ENCODE measurements at places on chromosomes 4 and X.

DNA sequence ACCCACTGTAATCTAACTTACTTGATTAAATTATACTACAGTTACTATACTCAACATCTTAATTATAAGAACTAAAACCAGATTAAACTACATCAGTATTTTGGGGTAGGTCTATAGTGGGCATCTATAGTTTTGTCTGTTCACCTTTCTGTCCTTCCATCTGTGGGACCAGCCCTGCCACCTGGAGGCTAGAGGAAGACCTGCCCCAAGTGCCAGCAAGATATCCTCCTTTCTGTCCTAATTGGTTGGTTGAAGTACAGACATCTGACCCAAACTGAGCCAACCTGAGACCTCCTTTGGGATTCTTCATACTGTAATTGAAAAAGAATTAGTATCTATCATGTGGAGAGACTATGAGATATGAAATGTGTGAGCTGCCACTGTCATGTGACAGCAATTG is 172.2 kb upstream of the TLL1 start:
- no peak for DNase-seq

- no peak for DNase-seq
These were observed 243.9 kb upstream of the GRIA3 start for GRCh38 chrX:122940199-122940598.

GRCh38 chr4:79255793-79256192 is 70.1 kb downstream of the NAA11 start:
- no peak for DNase-seq

- DNase-seq: no peak
These were observed 141.1 kb upstream of the NDST3 start for GRCh38 chr4:117893207-117893606.

DNA sequence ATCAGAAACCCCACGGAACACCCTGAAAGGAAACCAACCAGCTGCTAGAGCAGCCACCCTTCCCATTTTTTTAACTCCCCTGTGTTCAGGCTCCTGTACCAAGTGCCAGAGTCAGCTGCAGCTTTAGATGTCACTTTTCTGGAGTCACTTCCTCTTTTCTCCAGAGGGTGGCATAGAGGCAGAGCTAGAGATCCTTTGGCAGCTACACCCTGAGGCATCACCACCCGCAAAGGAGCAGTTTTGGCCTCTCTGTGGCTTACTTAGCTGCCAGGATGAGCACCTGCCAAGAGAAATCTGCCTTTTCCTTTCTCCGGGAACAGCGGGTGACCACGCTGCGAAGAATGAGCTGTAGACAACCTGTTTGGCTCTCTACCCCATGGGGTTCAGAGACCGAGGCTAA is 58.0 kb upstream of the CHRDL1 start:
- no peak for DNase-seq

GRCh38 chrX:65635378-65635777 is 32.1 kb upstream of the MSN start:
- no peak for DNase-seq

DNA sequence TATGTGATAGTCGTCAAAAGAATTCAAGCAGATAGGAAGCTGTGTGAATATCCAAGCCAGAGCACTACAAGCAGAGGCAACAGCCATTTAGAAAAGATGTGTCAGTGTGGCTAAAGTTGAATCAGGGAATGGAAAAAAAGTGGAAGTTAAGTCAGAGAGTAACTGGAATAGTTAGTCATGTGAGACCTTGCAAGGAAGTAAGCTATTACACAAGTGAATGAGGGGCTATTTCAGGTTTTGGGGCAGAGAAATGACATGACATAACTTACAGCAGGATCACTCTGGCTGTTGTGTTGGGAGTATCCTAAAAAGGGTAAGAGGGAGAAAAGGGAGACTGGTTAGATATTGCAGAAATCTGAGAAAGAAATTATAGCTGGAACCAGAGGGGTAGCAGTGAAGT is 236.6 kb upstream of the PCDH18 start:
- DNase-seq: no peak

DNA sequence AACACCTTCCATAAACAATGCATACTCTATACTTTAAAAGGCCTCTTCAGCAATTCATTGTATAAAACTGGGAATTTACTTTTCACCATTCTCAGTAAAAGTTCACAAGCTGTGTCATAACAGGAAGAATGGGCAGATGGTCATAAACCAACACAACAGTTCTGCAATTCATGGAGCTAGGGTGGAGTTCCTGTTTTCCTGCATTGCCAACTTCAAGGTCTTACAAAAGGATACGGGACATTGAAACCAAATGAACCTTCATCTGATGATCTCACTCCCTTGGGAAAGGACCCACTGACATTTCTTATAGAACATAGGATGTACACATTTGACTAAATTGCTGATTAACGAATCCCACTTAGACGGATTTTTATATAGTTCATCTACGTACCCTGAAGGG is 4.1 kb downstream of the KDR start:
- DNase-seq: no peak

DNA sequence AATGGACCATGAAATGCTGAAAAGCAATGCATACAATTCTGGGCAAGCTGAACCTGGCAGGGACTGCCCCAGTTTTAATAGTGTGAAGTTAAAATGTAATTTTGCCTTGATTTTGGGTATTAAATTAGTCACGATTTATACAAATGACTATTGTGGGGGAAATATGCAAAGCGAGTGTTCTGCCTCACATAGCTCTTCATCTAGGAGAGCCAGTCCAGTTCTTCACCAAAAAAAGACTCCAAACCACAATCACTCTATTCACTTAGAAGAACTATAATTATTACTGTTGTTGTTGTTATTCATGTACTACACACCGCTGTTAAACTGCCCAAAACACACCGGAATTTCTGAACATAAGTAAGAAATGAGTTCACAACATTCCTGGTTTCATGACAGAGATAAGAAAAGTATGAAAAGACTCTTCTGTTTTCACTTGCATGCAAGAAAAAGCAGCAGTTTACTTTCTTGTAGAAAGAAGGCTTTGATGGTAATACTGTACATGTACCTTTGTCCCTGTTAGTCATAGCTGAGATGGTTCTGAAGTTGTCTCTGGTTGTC is 101.9 kb downstream of the QRFPR start:
- no peak for DNase-seq

- DNase-seq: no peak
These were observed 184.1 kb downstream of the MID1IP1 start for GRCh38 chrX:38985375-38985774.

GRCh38 chrX:49844611-49845010 is 15.5 kb downstream of the PAGE4 start:
- no peak for DNase-seq

DNA sequence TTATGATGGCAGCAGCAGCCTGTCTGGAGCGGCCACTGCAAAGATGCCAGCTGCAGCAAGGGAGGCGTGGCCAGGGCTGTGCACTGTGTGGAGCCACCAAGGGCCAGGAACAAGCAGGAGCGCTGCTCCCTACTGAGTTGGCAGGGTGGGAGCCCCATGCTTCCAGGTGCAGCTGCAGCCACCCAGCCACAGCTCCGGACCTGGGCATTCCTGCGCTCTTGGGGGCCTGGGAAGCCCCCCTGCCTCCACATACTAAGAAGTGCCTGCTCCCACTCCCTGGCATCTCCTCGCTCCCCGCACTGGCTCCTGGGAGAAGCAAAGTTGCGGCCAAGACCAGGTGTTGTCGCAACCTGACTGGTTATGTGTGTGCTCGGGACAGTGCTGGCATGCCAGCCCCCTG is 619.8 kb downstream of the DMD start:
- DNase-seq: no peak

DNA sequence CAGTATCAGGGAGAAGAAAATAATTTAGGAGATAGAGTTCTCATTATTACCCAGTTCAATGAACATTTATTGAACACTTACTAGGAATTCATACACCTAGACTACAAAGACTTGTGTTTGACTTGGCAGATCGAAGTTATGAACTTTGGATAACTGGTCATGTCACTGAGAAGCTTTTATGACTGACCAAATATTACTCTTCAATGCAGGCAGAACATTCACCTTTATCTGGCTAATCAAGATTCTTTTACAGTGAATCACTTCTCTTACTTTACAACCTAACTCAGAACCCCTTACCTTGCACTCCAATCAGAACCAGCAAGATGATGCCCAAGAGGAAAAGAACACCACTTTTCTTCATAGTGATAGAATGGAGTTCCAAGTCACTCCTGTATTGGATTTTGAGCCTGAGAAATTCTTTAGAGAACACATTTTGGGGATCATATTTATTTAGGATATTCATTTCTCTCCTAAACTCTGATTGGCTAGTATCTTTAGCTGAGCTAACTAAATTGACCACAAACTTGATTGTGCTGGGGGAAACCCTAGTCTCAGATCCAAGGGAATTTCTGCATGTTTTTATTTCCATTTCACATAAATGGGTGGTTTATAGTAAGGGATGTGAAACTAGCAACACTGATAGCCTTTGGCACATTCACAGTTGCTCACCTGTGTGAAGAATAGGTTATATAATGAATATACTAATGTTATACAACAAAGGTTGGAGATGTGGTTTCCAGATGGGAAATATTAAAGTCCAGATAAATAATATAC is at the start of gene CXCL9:
Gene CXCL9, minus strand, starts transcription at position 421 of the 774 bp plus-strand sequence. Its CDS starts 60 bp downstream, at position 361.
- DNase-seq: no peak

DNA sequence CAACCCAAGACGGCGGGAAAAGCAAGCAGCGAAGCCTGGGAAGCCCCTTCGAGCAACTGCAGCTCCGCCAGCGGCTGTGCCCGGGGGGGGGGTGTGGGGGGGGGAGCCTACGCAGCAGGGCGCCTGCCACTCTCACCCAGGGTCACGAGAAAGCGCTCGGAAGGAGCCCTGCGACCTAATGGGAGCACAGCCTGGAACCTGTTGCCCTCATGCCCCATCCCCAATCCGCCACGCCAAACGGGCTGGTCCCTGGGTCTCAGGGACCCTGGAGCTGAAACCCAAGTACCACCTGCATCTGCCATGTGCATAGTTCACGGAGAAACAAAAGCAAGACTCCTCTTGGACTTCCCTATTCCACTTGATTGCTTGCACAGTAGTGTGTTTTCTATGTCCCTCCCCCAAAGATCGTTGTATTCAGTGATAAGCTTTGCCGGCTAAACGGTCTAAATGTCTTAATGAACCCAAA is 359 bp upstream of the GAB3 start:
- DNase-seq: no peak

GRCh38 chr4:24662056-24662455 is 77.7 kb upstream of the DHX15 start:
- no peak for DNase-seq

DNA sequence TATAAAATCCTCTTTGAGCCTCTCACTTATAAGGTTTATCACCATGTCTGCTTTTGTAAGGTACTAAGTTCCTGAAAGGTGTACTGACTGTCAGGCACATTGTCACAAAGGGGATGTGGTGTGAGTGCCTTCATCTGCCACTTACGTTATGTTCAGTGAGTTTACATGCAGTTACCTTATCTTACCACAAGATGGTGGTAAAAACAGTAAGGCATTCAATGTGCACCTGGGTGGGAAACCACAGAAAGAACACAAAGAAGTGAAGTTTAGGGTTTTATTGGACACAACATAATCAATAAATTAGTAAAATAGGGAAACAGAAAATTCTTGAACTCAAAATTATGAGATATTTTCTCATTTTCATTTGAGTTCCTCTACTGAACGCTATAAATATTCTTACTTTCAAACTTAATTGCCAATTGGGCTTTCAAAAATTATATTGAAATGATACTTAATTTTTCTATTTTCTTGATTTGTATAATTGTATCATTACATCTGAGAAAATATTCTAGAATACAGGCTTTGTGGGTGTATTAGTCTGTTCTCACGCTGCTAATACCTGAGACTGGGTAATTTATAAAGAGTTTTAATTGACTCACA is 650.8 kb downstream of the PCDH7 start:
- DNase-seq: no peak

GRCh38 chr4:151573945-151574344 is 165.0 kb downstream of the FHIP1A start:
- no peak for DNase-seq

DNA sequence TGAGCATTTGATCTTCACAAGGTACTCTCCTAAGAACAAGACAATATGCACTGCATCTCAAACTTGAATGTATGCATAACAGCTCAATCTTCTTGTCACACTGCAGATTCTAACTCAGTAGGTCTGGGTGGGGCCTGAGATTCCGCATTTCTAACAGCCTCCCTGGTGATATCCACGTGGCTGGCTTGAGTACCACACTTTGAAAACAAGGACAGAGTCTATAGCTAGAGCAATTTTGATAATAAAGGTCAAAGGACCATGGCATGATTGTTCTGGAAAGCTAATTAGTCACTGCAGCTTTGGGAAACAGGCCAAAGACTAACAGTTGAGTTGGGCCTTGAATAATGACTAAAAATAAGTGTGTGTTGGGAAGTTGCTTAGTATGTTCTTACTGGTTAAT is 213.3 kb downstream of the GBA3 start:
- no peak for DNase-seq

GRCh38 chr4:22179124-22179874 is 230.7 kb upstream of the KCNIP4 start:
- DNase-seq: no peak

DNA sequence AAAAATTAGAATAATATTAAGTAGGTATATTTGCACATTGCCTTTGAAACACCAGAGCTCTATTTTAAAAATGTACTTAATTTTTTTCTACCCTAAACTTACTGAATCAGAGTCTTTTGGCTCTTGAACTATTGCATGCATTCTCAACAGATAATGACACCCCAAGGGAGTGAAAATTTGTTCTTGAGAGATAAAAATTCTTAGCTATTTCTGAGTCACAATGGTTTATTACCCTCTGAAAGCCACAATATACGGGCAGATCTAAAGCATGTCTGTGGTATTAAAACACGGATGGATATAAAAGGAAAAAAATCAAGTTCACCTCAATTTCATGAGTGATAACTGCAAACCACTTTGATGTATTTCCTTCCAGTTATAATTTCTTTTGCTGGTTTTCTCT is 636.3 kb upstream of the FTHL17 start:
- no peak for DNase-seq

DNA sequence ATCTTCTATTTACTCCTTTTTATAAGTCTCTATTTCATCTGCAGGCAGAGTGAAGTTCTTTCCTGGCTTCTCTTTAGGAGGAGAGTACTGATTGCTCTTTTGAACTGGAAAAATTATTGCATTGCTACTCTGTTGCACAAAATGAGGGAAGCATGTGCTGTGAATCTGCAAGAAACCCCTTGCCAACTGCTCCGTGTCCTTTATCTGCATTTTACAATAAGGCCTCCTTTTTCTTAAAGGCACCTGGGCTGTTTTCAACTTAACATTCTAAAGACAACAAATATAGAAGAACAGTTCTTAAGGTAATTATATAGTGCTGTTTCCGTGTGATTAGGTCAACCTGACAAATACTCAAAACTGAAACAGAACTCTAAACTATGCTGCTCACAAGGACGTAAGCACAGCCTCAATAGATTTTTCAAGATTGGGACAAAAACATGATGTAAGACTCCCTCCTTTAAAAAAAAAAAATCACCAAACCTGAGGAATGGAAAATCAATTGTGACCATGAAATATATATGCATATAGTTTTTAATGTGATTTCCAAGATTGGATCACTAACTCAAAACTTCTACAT is 716.6 kb upstream of the INTU start:
- DNase-seq: no peak
